ENCODE measurements at places on chromosomes 16 and 17.

DNA sequence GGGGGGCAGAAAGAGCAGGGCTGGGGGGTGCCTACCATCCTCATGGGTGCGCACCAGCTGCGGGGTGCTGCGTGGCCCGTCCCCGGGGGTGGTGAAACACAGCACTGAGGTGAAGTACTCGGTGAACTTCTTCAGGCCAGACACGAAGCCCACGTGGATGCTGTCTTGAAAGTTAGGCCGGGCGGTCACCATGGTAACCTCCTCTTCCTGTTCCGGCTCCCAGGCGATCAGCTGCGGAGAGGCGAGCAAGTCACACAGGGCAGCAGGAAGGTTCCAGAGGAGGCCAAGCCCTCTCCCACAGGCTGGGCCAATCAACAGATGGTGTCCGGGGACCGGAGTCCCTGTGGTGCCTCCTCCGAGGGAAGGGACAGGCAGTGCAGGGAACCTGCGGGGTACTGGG, 90.1 kb upstream of the CDC42EP4 start:
- DNase-seq = no peak

DNA sequence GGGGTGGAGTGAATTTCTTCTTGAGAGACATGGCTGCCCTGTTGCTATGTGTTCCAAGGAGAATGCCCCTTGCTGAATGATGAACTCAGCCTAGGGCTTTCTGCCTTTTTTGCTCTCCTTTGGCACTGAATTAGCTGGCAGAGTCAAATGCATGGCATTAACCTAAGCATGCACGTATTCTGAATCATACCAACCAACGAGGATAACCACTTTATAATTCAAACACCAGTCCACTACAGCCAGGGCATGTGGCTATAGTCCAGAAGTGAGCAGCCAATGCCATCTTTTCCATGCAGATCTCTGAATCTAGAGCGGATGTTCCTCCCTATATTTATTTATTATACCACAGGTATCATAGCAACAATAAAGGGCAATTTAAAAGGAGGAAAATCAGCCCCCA, 15.7 kb downstream of the TMIGD1 start:
- DNase-seq = no peak

DNA sequence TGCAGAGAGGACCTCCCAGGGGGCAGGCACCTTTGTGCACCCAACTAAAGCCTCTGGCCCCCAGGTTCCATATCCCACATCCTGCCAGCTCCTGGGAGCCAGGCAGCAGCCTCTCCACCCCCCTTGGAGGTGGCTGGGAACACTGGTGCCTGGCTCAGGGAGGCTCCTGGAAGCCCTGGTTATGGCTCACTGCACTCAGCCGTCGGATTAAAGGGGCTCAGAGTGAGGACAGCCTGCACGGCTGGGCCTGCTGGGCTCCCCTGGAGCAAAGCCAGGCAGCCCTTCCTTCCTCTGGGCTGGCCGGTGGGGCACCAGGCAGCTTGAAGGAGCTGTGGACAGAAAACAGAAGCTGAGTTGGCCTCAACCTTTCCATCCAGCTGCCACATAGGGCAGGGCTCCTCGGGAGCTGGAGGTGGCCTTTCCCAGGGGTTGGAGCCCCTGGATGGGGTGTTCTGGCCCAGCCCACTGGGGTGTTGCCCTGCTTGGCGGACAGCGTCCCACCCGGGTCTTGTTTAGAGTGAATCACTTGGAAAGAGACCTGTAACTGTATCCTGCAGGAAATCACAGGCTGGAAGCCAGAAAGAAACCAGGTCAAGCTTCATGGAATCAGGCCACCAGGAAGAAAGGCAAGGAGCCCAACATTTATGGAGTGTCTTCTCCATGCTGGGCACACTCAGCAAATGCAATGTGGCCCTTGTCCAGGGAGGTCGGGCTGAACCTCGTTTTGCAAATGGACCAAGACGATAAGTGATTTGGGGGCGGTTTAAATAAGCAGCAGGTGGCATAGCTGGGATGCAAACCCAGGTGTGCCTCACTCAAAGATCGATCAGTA, 253.3 kb downstream of the SOX9 start:
- DNase-seq = peak; percentile 56

- no peak for DNase-seq
Measured at GRCh38 chr17:45929344-45929743, 35.0 kb downstream of the MAPT start.

- DNase-seq = no peak
Measured at GRCh38 chr16:88058817-88059216, 107.6 kb downstream of the BANP start.

DNA sequence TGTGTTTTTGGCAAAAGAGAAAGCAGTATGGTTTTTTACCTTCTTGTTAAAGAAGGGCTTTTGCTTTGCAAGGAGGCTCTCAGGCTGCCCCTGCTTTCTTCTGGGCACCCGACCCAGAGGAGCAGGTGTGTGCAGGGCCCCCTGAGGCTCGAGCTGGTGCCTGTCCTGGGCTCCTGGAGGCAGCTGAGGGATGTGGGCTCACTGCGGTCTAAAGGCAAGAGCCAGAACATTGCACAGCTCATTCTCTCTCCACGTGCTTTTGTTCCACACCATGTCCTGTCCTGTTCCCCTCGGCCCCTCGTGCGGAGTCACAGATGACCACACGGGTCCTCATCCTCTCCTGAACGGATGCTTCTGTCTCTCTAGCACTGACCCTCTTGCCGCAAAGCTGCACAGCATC, 36.7 kb upstream of the CAPN15 start:
- no peak for DNase-seq

DNA sequence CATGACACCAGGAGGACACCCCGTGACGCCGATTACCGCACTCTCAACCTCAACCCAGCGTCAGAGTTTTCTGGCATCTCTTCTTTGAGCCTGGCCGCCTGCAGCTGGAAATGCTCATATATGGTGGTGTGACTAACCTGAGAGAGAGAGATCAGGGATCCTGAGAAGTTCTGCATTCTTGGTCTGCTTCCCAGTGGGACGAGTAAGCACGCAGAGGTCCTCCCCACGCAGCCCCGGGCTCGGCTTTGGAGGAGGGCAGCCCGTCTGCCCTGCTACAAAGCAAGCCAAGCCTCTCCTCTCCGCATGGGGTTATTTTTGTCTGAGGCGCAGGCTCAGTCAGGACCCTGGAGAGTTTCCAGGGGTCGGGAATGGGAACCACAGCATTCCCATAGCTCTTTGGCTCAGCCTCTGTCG, 16.5 kb downstream of the CRISPLD2 start:
- no peak for DNase-seq

- DNase-seq = no peak
Measured at GRCh38 chr17:77690271-77691161, 268.0 kb upstream of the TNRC6C start.

- DNase-seq = no peak
Measured at GRCh38 chr17:1735418-1735817, 7.3 kb upstream of the SERPINF2 start.

DNA sequence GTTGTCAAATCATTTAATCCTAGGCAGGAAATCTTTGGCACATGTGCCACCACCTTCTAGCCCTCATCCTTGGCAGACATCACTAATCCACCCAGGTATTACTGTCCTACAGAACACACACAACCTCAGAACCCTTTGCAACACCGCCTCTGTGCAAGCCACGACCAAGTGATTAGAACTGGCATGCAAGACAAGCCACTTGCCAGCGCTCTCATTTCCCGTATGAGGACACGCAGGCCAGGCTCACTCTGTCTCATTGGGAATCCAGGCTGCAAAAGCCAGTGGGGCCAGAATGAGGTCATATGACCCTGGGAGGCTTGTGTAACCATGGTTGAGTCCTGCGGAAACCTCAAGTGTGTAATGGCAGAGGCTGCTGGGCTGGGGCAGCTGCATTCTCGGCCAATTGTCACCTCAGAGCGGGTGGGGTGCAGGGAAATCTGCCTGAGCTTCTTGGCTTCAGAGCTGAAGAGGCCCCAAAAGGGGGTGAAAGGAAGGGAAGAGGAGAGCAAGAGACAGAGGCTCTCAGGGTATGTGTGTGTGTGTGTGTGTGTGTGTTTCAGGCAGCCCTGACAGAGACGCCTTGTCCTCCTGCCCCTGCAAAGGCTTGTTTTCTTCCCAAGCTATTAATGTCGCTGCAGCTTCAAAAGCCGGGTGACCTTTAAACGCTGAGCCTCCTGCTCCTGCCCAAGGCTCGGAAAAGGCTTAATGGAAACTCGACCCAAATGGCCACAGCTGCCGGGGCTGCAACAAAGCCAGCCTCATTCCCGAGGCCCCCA, 43.2 kb upstream of the MRPS23 start:
- peak; percentile 26 for DNase-seq

DNA sequence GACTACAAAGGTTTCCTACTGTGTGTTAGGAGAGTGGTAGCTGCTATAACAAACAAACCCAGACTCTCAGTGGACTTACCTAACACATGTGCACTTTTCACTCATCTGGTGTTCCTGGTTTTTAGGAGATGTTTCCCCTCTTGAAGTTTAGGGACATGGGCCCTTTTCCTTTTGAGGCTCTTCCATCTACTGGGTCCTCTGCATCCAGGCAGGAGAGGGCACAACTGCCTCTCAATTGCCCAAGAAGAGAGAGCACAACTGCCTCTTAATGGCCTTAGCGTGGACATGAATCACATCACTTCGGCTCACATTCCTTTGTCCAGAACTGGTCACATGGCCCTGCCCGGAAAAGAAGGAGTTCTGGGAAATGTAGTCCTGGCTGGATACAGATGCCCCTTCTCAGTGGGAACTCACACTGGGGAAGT, 9.8 kb upstream of the TNRC6C start:
- no peak for DNase-seq

GRCh38 chr17:81922566-81923301, 4.8 kb upstream of the SIRT7 start:
- DNase-seq = no peak

DNA sequence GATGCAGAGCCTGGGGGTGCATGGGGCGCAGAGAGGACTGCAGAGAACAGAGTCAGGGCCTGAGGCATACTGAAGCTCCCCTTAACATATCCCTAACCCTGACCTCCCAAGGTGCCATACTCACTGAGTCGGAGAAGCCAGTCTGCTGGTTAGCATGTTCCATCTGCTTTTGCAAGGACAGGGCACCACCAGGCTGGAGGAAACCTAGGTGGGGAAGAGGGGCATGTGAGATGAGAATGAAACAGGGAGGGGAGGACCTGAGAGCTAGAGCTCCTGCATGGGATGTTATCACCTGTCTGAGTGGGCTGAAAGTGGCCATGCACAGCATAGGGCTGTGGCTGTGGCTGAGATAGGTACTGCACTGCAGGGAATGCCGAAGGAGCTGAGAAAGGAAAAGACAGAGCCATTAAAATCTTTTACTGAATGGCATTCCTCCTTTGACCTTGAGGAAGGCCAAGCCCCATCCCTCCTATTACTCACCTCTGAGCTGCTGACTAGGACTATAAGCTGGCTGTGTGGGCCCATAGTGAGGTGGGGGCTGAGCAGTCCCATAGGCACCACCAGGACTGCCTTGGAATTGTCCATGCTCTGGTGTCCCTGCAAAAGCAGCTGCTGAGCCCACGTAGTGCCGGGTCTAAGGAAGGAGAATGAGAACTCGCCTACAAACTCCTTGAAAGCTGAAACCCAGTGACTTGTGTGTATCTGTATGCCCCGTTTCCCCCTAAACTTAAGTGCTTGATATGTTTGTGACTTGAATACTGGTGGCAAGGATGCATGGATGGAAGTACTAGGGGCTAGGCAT, 1.9 kb downstream of the GPS2 start:
- DNase-seq = no peak

DNA sequence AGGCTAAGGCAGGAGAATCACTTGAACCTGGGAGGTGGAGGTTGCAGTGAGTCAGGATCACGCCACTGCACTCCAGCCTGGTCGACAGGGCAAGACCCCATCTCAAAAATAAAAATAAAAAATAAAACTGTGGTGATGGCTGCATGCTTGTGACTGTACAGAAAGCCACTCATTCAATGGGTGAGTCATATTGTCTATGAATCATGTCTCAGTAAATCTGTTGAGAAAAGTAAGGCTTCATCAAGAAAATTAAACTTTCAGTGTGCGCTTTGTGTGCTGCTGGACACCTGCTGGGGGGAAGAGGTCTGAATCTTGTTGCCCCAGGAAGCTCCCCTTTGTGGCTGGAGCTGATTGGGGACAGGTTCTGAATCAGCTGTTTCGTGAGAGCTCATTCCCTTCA, 11.3 kb downstream of the NUBP1 start:
- DNase-seq = no peak

DNA sequence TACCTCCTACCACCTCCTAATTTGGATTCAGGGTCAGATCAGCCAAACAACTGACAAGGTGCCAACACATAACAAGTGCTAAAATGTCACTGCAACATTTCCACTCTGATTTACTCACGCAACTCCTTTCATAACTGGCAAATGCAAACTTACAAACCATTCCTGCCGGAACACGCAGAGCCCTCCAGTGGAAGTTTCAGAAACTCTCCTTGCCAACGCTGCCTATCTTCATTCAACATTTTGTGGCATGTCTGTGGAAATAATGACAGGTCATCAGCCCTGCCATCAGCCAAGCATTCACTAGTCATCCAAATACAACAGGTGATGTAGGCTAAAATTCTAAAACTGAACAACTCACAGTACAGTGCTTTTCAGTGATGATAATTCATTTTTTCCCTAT, 37.7 kb upstream of the OR3A1 start:
- no peak for DNase-seq

DNA sequence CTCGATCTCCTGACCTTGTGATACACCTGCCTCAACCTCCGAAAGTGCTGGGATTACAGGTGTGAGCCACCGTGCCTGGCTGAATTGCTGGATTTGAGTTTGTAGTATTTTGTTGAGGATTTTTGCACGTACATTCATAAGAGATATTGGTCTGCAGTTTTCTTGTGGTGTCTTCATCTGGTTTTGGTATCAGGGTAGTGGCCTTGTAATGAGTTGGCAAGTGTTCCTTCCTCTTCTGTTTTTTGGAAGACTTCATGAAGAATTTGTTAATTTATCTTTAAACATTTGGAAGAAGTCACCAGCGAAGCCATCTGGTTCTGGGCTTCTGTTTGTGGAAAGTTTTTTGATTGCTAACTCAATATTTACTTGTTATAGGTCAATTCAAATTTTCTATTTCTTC, 26.9 kb downstream of the SPNS3 start:
- no peak for DNase-seq

GRCh38 chr17:75816693-75817092, 27.5 kb downstream of the UNC13D start:
- no peak for DNase-seq

- no peak for DNase-seq
Measured at GRCh38 chr16:59067205-59067604, 333.1 kb upstream of the GOT2 start.

DNA sequence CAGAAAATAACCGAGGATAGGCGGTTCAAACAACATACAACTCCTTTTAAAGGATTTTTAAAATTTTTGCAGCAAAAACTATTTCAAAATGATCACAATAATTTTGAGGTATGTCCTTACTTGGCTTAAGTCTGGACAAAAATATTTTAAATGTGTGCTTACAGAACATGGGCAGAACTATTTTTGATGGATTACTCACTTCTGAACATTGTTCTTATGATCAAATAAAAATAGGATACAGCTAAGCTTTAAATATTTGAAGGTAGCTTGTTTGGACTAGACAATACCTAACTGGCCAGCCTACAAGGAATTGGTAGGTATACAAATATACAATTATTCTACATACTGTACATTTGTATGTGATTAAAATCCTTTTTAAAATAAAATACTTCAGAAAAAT, 14.3 kb upstream of the INTS2 start:
- no peak for DNase-seq

- no peak for DNase-seq
Measured at GRCh38 chr16:89010210-89010925, 33.4 kb upstream of the CBFA2T3 start.

- DNase-seq = no peak
Measured at GRCh38 chr16:6095414-6095813, 997.8 kb upstream of the EEF2KMT start.

All from cerebellar nuclear complex (tissue), 1 donor.